ENCODE measurements at places on chromosomes 6 and 20. TPM values are rescaled to one million over a fixed set of nuclear protein-coding genes. Genes with fewer than 3 reads are reported as not detected.

The COL12A1 gene
- polyA plus RNA-seq: not detected

The PRR18 gene
- not detected for polyA plus RNA-seq

The CPNE5 gene
- polyA plus RNA-seq: 1.9 TPM

DNA sequence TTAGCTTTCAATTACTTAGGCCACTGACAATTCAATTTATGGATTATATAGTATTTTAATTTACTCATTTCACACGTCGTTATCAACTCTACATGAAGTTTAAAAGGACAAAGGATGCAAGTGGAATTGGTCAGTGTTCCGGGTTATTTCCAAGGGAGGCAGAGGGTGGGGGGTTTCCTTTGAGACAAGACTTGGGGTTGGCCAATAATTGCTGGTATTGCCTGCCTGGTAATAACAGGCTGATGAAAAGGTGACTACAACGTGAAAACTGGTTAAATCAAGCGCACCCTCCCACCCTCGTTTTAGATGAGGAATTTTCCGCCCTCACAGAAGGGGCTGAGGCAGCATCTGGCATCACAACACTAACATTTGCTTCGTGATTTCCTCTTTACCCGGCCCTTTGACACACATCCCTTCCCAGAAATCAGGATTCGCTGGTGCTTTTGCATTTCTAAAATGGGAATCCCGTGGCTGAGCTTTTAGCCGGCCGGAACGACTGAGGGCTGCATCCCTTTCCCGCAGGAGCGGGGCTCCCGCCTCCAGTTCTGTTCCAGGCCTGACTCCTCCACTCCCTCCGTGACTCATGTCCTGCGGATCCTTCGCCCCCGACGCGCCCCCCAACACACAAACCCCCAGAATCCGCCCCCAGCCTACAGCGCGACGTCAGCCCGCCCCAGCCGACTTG lies 999 bp upstream of the PIM1 start:
- H3K4me1 ChIP-seq: peaks cover 29% of the 10 kb centered on the region
- no peaks in the 10 kb centered on the region for H3K27me3 ChIP-seq
- peaks cover 24% of the 10 kb centered on the region for H3K36me3 ChIP-seq

DNA sequence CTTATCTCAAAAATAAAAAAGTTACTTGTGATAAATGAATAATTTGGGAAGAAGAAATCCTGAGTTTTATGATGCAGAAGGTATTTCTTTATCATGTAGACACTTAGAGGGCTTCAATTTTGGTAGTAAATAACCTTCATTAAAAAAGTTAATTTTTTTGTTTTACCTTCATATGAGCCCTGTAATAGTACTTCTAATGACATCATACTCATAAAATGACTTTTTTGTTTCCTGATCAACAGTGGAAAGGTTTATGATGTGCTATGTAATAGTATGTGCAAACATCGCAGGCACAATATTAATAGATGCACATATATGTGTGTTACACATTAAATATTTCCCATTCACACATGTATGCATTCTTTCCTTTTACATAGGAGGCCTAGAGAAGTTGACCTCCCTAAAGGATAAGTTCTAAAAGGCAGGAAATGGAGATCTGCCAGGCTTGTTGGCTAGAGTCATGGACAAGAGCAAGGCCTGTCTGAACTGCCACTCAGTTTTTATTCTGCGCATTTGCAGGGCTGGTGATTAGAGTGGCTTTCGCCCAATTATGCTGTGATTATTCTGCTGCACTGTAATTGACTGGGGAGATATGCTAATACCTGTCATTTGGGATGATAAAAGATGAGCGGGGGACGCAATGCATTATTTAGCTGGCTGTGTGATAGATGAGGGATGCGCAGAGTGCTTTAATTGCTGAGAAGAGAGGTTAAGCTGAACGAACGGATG lies 272.6 kb downstream of the TMEM242 start:
- H3K36me3 ChIP-seq: no peaks in the 10 kb centered on the region
- H3K4me3 ChIP-seq: no peak overlapping the region
- peaks cover 19% of the 10 kb centered on the region for H3K4me1 ChIP-seq
- no peak for DNase-seq
- H3K27ac ChIP-seq: no peak overlapping the region

- H3K27ac ChIP-seq: no peak overlapping the region
- no peaks in the 10 kb centered on the region for H3K27me3 ChIP-seq
- H3K4me1 ChIP-seq: no peaks in the 10 kb centered on the region
- H3K4me3 ChIP-seq: no peak overlapping the region
- H3K36me3 ChIP-seq: no peaks in the 10 kb centered on the region
- no peak for DNase-seq
Observed at GRCh38 chr20:23187751-23188150, 101.6 kb upstream of the CD93 start.

GRCh38 chr20:45833883-45834796 lies 541 bp downstream of the SNX21 start:
- DNase-seq: no peak
- H3K27me3 ChIP-seq: no peaks in the 10 kb centered on the region
- peaks cover 21% of the 10 kb centered on the region for H3K4me1 ChIP-seq
- peak overlapping the region; percentile 21 for H3K27ac ChIP-seq
- peak overlapping the region; percentile 64 for H3K4me3 ChIP-seq

DNA sequence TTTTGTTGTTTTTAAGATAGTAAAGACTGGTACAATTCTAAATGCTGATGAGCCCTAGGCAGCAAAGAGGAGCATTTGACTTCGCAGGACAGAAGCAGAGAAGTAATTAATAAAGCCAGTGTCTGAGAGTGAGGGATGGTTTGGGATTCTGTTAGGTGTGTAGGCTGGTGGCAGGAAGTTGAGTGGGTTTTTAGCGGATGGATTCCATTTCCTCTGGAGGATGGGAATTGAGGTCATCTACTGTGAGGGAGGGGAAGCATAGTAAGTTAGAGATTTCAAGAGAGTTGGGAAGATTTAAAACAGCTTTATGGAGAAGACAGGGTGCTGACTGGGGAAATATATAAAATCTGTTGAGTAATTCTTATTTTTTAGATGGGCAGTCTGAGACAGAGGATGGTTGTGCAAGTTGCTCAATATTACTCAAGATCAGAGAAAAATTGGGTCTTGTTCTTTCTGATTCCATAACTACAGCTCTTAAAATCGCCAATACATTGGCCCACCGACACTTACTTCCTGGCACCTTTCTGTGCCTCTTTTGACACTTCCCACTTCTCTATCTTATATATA lies 48.8 kb downstream of the PRL start:
- H3K27me3 ChIP-seq: no peaks in the 10 kb centered on the region
- DNase-seq: no peak
- no peaks in the 10 kb centered on the region for H3K36me3 ChIP-seq
- no peak overlapping the region for H3K4me3 ChIP-seq
- no peak overlapping the region for H3K27ac ChIP-seq

DNA sequence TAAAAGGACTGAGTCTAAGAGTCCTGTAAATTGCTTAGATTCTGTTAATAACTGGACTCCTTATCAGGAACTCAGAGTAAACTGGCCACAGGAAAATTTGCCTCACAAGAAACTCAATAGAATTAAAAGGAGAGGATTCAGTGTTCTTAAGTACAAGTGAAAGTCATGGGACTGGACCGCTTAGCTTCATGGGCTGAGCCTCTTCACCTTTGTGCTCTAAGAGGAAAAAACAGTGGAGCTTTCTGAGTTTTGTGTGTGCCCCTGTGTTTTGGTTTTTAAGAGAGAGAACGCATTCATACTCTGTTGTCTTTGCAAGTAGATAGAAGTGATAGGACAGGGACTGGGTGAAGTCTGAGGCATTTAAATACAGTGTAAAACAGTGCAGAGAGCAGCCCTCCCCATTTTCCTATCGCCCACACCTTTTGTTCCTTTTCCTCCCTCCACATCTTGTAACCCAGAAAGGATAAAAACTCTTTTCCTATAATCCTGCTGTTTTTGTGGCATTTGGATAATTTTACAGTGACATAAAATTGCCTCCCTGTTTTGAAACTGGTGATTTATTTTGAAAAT lies 49.6 kb downstream of the FOXO3 start:
- no peak overlapping the region for H3K4me3 ChIP-seq
- no peaks in the 10 kb centered on the region for H3K36me3 ChIP-seq
- no peak for DNase-seq
- H3K27me3 ChIP-seq: no peaks in the 10 kb centered on the region
- H3K4me1 ChIP-seq: peaks cover 19% of the 10 kb centered on the region

DNA sequence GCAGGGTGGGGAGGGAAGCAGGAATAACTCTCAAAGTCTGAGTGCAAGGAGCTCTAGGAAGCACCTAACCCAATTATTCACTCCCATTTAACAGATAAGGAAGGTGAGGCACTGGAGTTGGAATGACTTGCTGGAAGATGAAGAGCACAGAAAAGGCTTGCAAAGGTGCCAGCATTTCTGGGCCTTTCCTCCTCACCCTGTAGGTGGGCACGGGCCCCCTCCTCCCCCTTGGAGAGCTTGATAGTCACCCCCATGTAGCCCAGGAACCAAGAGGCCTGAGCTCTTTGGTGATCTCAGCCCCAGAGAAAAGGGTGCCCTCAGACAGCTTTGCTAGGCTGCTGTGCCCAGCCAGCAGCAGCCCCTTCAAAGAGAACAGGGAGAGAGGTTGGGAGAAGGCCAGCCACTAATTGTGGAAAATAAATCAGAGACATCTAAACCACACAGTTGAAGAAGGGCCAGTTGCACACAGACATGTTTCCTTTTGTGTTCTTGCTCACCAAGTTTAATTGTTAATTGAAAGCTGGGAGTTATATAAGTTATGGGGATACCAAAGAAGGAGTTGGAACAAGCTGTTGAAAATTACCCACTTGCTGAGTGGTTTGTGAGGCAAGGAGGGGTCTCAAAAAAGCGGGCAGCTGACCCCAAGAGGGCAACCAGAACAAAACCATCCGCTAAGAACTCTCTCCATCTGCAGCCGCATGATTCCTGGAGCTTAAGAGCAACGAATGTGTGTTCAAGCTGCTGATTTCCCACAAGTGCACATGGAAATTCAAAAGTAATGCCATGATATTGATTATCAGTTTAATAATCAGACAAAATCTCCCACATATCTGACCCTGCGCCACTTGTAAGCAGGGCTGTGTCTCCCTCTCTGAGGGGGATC lies 77.0 kb downstream of the MRPL14 start:
- no peaks in the 10 kb centered on the region for H3K4me1 ChIP-seq
- DNase-seq: no peak

GRCh38 chr6:12068899-12069557 lies 56.9 kb downstream of the HIVEP1 start:
- H3K36me3 ChIP-seq: no peaks in the 10 kb centered on the region
- no peak overlapping the region for H3K27ac ChIP-seq
- no peaks in the 10 kb centered on the region for H3K27me3 ChIP-seq

GRCh38 chr6:158622545-158623190 lies 21.9 kb downstream of the DYNLT1 start:
- DNase-seq: no peak
- H3K27ac ChIP-seq: no peak overlapping the region
- peaks cover 54% of the 10 kb centered on the region for H3K36me3 ChIP-seq
- H3K27me3 ChIP-seq: no peaks in the 10 kb centered on the region
- H3K4me3 ChIP-seq: no peak overlapping the region

DNA sequence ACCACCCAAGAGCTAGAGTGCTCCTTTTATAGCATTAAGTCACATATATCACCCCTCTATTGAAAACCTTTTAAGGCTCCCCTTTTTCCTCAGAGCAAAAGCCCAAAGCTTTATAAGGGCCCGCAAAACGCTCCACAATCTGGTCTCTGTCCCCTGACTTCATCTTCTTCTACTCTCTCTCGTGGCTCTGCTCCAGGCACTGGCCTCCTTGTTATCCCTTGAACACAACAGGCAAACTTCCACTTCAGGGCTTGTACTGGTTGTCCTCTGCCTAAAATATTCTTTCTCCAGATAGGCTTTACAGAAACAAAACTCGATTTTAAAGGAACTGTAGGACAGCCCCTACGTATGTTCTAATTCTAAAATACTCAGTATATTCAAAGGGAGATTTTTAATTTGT lies 44.0 kb upstream of the SPDEF start:
- peaks cover 18% of the 10 kb centered on the region for H3K4me1 ChIP-seq
- H3K4me3 ChIP-seq: no peak overlapping the region
- no peak for DNase-seq
- no peak overlapping the region for H3K27ac ChIP-seq
- no peaks in the 10 kb centered on the region for H3K27me3 ChIP-seq

GRCh38 chr6:29909985-29910384 lies 32.3 kb upstream of the HLA-A start:
- no peaks in the 10 kb centered on the region for H3K36me3 ChIP-seq
- no peak for DNase-seq

GRCh38 chr6:19719691-19720128 lies 117.5 kb upstream of the ID4 start:
- H3K4me3 ChIP-seq: no peak overlapping the region
- H3K27me3 ChIP-seq: no peaks in the 10 kb centered on the region
- no peak overlapping the region for H3K27ac ChIP-seq
- no peak for DNase-seq
- H3K36me3 ChIP-seq: no peaks in the 10 kb centered on the region
- H3K4me1 ChIP-seq: no peaks in the 10 kb centered on the region

DNA sequence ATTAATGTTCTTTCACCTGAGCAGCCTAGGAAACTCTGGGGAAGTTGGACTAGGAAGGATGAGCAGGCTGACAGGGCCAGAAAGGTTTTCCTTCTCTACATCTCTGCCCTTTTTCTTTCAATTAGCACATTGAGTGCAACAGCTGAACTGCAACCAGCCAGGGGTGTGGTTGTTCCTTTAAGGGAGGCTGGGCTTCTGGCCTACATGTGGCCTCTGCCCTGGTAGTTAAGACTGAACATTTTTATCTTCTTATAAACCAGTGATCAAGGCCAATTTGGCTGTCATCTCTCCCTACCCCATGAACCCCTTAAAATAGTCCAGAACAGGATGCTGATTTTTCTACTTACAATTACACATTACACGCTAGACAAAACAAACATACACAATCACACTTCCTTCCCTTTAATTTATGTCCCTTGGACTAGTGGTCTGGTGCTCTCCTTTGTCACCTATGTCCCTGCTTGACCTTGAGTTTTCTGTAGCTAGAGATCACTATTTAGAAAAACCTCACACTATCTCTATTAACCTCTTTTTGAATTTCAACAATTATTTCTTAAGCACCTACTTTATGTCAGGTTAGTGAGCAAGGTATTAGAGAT lies 60.3 kb downstream of the RNF217 start:
- DNase-seq: no peak
- no peaks in the 10 kb centered on the region for H3K4me1 ChIP-seq
- no peaks in the 10 kb centered on the region for H3K27me3 ChIP-seq
- no peaks in the 10 kb centered on the region for H3K36me3 ChIP-seq
